Right renal pelvis (tissue), 4 donors: ENCODE measurements at places on chromosomes 13 and 19. TPM values are rescaled to one million over a fixed set of nuclear protein-coding genes. Genes with fewer than 3 reads are reported as not detected.

Gene MYO9B
- 49.3 TPM for polyA plus RNA-seq

Gene C19orf18
- polyA plus RNA-seq, result 1.4 TPM

Gene ZNF575
- 2.1 TPM for polyA plus RNA-seq

DNA sequence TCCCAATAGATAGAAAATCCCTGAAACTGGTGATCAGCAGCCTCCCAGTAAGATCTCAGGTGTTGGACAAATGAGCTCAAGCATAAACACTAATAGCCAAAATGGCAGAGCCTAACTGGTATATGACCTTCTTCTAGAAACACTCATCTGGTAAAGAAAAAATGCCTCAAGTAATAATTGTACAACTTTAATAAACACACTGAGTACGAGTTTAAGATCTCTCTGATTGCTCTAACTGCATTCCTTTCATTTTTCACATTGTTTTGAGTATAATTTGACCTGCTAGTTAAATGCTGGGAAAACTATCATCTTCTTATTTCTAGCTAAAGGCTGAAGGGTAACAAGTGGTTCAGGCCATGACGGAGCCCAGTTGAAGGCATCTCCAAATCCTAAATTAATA is 2009.5 kb upstream of the PCDH20 start:
- DNase-seq, result no peak

GRCh38 chr13:111114362-111115060 is 599 bp upstream of the ARHGEF7 start:
- no peak for DNase-seq

DNA sequence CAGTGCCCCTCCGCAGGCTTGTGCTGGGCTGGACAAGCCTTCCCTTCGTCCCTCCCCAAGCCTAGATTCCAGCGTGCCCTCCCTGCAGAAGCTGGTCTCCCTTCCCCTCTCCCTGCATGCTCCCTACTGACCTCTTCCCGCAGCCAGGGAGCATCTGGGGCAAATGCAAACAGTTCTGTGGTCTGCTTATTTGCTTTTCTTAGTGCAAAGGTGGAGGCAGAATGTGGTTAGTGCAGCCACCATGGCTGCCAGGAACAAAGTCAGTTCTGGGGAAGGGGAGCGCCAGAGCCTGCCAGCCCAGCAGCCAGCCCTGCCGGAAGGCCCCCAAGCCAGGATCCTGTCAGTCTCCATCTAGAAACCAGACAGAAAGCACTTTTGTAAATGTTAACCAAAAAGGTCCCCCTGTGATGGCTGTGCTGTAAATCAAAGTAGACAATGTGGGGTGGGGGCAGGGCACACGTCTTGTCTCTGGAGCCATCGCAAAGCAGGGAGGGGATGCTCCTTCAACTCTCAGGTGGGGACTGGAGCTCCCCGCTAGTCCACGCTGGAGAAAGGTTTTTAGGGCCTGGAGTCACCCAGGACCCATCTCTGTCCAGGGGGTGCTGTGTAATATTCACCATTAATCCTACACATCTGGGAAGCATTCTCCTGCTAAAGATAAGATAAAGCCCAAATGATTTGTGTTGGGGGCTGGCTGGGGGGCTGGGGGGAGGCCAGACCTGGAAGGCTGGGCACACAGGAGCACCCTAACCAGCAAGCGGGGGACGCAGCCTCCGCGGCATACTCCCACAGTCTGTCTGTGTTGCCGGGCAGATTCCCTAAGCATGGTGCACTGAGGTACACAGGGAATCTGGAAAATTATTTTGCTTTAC is 30.9 kb downstream of the SERP2 start:
- no peak for DNase-seq

DNA sequence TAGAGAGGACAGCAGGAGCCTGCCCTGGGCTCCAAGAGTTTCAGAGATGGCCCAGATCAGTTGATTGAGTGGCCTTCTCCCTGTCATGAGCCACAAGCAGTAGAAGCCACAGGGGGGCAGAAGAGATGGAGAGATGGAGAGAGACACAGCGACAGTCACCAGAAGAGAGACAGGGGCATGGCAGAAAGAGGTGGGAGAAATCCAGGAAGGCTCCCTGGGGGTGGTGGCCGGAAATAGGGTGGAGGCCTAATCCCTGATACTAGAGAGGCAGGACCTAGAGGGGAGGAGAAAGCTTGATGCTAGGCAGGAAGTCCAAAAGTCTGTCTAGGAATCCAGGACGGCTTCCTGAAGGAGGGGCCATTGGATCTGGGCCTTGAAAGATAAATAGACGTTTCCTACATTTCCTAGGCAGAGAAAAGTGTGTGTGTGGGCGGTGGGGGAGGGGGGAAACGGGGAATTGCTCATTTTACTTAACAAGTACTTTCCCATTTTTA is 9.6 kb upstream of the TPM4 start:
- DNase-seq, result no peak

- DNase-seq, result no peak
These were observed 166.7 kb upstream of the TSHZ3 start for GRCh38 chr19:31515931-31516330.

- DNase-seq, result no peak
These were observed 34.7 kb upstream of the SLITRK6 start for GRCh38 chr13:85833921-85834320.

- no peak for DNase-seq
These were observed 583 bp upstream of the ZNF480 start for GRCh38 chr19:52296400-52296772.

DNA sequence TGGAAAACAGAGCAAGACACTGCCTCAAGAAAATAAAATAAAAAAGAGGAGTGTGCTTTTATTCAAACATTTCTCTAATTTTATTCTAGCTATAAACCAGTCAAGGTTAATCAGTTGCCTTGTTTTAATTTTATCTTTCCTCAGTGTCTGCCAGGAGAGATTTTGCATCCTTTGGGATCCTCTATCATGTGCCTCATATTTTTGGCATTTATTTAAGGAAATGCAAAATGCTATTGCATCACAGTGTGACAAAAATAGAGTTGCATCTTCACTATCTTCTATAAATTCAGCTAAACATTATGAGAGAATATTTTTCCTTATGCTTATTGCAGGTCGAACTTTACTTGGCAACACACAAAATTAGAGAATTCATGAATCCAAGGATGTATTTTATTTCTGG is 639.0 kb upstream of the KLF12 start:
- no peak for DNase-seq

DNA sequence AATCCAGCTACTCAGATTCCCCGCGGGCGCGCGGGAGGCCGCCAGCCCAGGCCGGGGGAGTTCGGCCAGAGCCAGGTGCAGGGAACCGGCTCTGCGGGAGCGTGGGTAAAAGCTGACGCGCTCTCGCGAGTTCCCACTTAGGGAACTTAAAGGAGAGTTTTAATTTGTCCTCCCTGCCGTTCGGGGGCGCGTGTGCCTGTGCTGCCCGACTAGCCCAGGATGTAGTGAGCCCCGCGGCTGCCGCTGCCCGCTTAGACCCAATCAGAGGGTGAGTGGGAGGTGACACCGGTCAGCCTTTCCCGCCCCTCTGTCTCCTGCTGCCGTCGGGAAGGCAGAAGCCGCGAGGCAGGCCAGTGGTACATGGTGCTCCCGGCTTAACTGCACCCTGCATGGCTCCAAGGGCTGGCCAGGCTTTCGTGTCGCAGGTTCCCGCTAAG is 36.0 kb upstream of the NEK3 start:
- DNase-seq, result peak; percentile 44

GRCh38 chr19:27966390-27966816 is 1246.5 kb downstream of the UQCRFS1 start:
- no peak for DNase-seq

DNA sequence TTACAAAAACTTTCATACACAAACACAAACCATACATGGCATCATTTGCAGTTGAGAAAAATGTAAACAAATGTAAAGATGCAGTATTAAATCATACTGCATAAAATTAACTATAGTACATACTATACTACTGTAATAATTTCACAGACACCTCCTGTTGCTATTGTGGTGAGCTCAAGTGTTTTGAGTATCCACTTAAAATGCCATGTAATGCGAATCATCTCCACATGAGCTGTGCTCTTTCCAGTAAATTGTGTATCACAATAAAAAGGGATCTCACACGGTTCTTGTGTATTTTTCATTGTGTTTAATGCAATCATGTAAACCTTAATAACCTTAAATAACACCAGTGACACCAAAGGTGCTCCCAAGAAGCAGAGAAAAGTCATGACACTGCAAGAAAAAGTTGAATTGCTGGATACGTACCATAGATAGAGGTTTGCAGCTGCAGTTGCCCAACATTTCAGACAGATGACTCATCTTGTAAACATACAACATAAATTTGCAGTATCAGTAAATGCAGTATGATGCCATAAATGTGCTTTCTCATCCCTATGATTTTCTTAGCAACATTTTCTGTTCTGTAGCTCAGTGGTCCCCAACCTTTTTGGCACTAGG is 166.6 kb downstream of the RAP2A start:
- DNase-seq, result no peak

- no peak for DNase-seq
These were observed at the start of gene SLITRK5 for GRCh38 chr13:87671031-87671752. SLITRK5 (plus strand) TSS chr13:87671371; CDS start chr13:87675389, 4,018 bp downstream.

DNA sequence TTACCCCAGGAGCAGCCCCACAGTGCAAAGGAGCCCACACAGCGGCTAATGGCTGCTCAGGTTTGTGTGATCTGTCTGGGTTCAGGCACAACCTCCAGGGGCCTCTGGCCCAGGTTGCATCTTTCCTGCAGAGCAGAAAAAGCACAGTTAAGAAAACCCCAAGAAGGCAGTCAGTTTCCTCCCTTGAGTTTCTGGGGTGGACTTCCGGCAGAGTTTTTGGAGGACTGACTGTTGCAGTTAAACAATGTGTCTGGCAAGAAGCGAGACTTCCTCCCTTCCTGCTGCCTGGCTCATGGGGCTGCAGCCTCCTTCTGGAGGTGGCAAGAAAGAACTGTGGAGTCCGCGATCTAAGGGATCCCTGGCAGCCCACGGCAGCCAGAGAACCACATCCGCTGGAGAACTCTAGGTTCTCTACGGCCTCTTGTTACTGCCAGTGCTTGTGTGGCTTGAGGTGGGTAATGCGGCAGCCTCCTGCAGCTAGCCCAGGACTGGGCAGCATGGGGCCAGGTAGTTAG is 114.4 kb downstream of the ZDHHC20 start:
- DNase-seq, result no peak

- no peak for DNase-seq
These were observed 28.9 kb upstream of the PABPC3 start for GRCh38 chr13:25067064-25067463.
